ENCODE measurements at places on chromosomes 12 and 14.

GRCh38 chr12:103313894-103314293, 181.9 kb downstream of the C12orf42 start:
- DNase-seq = no peak

GRCh38 chr12:131882804-131883520, 11.5 kb upstream of the ULK1 start:
- DNase-seq = no peak

DNA sequence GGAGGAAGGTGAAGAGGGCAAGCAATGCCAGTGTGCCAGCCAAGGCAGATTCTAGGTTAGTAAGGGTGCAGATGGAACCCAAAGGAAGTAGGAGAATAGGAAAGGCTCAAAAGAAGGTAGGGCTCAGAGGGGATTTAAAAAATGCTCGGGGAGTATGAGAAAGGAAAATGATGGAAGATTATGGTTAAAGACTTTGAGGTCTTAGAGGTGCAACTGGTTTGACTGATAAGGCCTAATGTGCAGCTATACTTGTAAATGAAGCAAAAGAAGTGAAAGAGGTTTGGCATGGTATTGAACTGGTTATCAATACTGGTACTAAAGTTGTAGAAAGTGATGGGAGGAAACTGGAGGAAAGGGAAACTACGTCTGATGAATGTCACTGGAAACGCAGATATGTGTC, 94.7 kb downstream of the RPS6KA5 start:
- DNase-seq = no peak

- DNase-seq = no peak
Observed at GRCh38 chr14:39315859-39316444, 82.2 kb downstream of the MIA2 start.

- DNase-seq = no peak
Observed at GRCh38 chr12:25256826-25257225, 6.1 kb upstream of the KRAS start.

DNA sequence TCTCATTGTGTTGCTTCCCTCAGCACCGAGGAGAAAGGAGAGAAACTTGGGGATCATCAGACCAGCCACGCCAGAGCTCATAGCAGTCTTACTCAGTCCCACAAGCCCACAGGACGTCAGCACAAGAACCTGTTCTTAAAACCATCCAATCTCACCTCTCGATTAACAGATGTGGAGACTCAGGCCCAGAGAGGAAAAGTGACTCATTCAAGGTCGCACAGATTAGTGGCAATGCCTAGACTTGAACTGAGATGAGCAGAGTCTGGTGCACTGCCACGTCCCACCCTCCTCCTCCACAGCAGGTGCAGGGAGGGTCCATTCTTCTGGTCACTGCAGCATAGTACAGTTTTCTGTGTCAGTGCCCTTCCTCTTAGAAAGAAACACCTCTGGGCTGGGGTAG, 154.9 kb upstream of the PZP start:
- no peak for DNase-seq

DNA sequence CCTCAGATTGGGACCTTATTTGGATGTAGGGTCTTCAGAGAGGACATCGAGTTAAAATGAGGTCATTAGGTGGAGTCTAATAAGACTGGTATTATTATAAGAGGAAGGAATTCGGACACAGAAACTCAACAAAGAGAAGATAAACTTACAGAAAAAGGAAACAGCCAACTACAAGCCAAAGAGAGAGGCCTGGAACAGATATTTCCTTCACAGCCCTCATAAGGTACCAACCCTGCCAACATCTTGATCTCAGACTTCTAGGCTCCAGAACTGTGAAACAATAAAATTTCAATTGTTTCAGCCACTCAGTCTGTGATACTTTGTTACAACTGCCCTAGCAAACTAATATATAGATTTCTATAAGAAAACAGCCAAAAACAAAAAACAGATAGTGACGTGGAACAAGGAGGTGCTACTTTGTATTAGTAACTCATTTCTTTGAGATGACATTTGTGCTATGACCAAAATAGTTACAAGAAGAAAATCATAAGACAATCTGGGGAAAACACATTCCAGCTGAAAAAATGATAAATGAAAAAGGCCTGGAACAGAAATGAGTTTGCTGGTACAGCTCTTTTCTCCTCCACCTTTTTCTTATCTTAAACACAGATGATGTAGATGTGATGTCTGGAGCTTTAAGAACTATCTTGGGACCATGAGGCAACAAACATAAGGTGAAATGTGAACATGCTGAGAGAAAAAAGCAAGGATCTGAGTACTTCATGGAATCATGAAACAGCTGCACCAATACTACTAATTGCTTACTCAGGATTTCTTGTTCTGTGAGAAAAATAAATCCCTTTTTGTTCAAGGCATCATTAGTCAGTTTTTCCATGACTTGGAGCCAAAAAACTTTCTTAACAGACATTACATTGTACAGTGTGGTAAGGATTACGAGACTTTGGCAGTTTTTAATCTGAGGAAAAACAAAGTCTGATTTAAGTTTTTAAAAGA, 243.2 kb downstream of the ANO6 start:
- no peak for DNase-seq

DNA sequence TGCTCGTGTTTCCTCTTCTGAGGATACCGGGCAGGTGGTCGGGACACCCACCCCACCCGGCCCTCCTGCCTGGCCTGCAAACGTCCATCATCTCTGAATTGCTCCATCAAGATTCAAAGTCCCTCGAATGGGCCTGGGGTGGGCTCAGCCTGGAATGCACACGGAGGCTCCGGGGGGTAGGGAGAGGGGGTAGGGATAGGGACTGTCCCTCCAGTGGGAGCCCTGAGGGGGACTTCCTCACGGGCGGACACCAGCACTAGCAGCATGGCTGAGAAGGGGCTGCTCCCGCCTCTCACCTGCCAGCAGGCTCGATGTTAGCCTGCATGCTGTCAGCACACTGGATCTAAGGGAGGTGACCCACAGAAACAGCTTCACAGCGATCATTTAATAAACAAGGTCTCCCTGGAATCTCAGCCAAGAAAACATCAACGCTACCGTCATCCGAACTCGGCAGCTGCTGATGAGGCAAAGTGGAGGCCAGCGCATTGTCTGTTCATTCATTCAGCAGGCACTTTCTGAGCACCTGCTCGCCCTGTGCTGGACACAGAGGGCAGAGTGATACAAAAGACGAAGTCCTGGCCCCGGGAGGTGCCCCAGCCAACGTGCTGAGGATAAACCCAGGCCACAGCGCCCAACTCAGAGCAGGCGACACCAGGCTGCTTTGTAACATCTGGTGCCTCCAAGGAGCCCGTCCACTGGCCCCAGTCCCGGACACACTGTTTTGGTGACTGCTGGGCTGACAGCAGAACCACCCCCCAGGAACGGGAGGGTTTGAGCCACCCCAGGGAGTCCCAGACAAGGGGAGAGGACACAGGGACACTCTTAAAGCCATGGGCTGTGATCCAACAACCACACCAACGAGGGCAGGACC, 6.3 kb downstream of the TMEM179 start:
- no peak for DNase-seq

DNA sequence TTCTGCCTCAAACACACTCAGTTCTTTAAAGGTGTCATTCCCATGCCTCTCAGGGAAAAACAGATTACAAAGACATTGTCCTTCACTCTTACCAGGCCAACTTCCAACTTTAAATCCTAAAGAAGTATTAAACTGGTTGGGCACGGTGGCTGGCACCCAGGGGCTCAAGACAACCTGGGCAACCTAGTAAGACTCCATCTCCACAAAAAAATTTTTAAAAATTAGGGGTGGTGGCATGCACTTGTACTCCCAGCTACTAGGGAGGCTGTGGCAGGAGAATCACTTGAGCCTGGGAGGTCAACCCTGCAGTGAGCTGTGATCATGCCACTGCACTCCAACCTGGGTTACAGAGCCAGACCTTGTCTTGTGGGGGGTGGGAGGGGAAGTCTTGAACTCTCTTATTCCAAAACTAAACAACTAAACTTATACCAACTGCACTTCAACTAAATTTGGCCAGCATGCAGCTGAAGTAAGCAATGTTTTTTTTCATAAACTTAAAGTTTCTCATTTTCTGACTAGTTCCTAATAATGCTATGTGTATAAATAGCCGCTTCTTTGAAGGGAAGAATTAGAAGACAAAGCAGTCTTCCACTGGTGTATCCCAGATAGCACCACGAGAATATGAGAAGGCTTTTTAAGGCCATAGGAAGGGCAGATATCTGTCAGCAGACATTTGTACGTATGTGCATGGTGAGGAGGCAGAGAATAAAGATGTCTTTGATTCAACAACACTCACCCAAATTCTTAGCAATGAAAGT, 2.4 kb downstream of the SLC11A2 start:
- DNase-seq = no peak

- no peak for DNase-seq
Observed at GRCh38 chr12:12803186-12803585, 10.0 kb upstream of the DDX47 start.

Measured in fibroblast of skin of left quadriceps (primary cell).